Hematopoietic multipotent progenitor cell treated with erythropoietin and hydrocortisone succinate and interleukin-3 and kit ligand, for 15 days (in vitro differentiated cells): ENCODE measurements at places on chromosomes 7 and 10.
A peak's percentile ranks its signal among the peaks of the same experiment; 100 is the strongest.

DNA sequence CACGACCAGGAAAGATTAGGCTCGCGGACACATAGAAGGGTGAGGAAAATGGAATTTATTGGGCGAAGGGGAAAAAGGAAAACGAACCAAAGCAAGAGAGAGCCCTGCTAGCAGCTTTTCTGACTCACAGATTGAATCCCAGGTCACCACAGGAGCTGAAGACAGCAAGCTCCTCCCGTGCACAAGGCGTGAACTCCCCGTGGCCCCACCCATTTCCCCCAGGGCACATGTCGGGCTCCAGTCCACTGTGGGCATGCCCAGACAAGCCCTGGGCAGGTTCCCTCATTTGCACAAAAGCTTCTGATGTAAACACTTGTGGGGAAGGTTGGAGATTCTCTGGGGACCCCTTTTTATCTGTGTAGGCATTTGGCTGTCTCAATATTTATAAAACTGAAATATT is 582.4 kb downstream of the SUGCT start:
- DNase-seq: no peak

DNA sequence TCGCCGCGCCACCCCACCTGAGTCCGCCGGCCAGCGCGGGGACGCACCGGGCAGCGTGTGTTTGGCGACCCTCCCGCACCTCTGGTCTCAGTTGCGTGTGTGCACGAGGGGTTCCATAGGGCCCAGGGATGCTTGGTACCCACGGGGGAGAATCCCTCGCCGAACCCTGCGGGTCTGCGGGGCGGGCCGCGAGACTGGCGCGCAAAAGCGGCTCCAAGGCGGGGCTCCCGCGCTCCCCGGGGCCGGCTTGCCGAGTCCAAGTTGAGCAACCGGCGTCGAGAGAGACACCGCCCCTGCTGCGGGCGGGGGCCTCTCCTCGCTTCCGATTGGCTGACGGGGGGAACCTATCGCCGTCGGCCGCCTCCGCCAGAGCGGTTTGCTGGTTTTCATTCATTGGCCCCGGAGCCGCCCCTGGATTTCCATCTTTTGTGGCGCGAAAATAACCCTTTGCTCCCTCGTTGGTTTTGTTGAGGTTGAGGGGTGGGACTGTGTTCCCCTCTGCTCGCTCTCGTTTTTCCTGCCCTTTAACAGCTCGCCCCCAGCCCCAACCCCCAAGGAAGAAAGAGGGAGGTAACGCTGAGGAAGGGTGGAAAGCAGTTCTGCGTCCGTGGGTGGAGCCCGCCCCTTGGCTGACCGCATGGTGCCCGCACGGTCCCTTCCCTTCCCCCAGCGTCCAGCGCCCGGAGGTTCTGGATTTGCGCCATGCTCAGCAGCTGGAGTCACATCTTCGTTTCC is 4.0 kb upstream of the IGF2BP3 start:
- peak; percentile 84 for DNase-seq

DNA sequence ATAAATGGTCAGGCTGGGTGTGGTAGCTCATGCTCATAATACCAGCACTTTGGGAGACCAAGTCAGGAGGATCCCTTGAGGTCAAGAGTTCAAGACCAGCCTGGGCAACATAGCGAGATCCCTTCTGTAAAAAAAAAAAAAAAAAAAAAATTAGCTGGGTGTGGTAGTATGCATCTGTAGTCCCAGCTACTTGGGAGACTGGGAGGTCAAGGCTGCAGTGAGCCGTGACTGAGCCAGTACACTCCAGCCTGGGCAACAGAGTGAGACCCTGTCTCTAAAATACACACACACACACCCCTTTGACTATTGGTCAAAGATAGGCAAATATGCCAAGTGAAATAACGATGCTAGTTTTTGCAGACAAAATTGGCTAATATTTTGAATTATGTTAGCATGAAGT is 80.6 kb downstream of the IGF2BP3 start:
- no peak for DNase-seq

- DNase-seq: peak; percentile 53
Measured at GRCh38 chr10:17257466-17258321, 29.7 kb downstream of the VIM start.

GRCh38 chr7:99312316-99313203 is 13.1 kb upstream of the ARPC1A start:
- peak; percentile 74 for DNase-seq

- no peak for DNase-seq
Measured at GRCh38 chr7:101606498-101606923, 22.6 kb downstream of the MYL10 start.

DNA sequence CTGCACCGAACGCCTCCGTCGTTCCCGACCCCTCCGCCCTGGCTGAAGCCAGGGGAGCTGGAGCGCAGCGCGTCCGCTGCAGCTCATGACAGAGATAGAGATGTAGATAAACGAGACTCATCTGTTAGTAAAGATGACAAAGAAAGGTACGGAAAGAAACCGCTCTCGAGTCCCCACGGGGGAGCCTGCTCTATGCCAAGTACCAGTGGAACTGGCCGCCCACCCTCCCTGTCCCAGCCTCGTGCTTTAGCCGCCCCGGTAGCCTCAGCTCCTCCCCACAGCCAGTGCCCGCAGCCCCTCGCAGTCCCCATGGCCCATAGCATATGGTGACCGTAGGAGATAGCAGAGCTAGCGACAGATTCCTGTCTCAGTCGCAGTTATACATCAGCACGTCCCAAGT is 344.7 kb upstream of the GALNT17 start:
- no peak for DNase-seq

- DNase-seq: no peak
Measured at GRCh38 chr7:49800031-49800430, 26.6 kb downstream of the VWC2 start.

DNA sequence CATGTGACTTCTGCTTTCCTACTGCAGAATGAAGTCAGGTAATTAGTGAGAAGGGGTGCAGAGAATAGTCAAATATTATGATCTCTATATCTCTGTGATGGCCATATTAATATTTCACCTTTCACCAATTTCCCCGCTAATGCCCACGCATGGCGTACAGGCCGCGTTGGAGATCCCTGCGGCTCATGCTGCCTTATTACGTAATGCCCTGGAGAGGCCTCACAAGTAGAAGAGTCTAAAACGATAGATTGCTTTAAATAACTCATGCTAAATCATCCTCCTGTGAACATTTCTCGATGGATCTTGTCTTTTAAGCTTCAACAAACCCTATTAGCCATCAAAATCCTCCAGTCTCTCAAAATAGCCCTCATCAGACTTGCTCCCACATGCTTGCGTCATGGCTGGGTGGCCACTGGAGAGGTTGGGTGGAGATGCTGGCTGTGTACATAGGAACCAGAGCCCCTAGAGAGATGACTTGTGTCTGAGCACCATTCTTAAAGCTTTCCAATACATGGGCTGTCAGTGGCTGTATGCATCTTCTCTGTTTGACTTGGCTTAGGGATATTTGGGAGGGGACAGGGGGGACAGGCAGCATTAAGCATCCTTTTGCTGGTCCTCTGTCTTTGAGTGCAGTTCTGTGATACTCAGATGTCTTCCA is 79.5 kb upstream of the INSYN2A start:
- DNase-seq: no peak

DNA sequence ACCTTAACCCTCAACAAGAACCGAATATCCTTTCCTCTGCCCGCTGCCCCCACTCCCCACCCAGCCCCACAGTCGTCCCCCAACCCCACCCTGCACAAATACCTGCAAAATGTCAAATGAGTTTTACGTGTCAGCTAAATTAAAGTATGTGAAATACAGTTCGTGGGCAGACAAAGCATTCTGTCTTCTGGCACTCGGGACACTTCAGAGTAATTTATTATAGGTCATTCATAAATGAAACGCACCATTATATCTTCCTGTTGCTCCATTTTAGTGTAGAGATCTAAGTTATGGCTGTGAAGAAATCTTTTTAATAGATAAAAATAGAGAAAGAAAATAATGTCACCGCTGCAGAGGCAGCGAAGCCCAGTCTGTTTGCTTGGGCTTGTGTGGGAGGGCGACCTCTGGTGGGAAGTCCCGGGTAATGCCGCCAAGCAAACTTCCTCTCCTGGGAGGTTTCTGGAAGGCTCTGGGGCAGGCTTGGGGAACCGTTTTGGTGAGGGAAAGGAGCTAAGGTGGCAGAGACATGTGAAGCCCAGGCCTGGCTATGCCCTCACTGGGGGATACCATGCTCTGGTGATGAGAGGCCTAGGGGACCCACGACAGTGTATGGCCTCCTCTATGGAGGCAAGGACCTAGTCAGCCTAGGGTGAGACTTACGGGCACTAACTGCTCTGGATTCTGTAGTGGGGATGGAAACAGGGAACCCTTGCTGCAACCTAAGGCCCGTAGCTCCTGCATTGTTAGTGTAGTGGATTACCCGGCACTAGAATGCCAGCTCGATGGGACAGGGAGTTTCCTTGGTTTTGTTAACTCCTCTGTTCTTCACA is 604.9 kb downstream of the LRMDA start:
- DNase-seq: peak; percentile 19

GRCh38 chr7:24827027-24827426 is 69.8 kb upstream of the GSDME start:
- DNase-seq: no peak

- DNase-seq: no peak
Measured at GRCh38 chr10:19874791-19875190, 58.6 kb downstream of the PLXDC2 start.

GRCh38 chr7:92843034-92843760 is 6.8 kb upstream of the CDK6 start:
- DNase-seq: no peak

DNA sequence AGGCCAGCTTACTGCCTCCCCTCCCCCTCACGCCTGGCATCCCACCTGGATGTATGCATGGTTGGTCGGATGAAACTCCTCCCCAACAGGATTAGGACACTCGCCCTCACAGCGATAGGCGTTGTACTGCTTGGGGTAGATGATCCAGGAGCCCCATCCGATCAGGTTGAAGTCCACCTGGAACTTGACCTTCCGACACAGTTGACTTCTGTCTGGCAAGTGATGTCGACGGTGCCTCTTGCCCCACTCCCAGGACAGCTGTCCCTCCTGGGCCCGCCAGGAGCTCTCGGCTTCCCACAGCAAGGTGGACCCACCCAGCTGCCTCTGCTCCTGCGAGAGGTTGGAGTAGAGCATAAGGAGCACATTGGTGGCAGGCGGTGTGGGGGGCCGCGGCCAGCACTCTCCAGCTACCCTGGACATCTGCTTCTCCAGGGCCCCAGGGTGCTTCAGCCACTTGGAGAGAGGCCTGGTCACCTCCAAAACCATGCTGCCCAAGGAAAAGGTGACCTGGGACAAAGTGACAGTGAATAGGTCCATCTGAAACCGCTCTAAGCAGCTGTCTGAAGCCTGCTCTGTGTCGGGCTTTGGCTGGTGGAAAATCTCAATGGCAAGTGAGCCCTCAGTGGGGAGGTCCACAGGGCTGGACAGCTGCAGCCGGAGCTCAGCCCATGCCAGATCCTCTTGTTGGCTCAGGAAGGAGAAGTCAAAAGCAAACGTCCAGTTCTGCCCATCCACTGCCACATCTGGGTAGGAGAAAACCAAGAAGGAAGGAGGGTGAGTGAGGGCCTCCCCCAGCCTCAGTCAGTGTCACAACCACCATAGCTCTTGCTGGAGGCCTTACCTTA is 6.0 kb downstream of the NODAL start:
- DNase-seq: no peak

DNA sequence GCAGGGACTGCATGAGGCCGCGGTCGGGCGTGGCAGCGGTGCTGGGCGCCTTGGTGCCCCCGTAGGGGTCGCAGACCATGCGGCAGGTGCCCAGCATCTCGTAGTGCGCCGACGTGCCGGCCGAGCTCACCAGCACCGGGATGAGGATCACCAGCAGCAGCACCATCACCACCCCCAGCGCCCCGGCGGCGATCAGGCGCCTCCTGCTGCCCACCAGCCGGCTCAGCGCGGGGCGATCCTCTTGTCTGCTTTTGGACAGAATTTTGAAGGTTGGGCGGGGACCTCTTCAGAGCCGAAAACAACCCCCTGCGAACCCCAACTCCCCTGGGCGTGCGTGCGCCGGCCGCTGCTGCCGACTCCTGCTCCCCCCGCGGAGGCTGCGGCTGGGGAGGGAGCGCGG is 779 bp downstream of the C1QL3 start:
- no peak for DNase-seq

- DNase-seq: no peak
Measured at GRCh38 chr10:6579904-6580278, at the start of gene PRKCQ. Gene PRKCQ, minus strand, starts transcription at chr10:6580276. Its CDS starts 65,141 bp downstream, at chr10:6515135.

DNA sequence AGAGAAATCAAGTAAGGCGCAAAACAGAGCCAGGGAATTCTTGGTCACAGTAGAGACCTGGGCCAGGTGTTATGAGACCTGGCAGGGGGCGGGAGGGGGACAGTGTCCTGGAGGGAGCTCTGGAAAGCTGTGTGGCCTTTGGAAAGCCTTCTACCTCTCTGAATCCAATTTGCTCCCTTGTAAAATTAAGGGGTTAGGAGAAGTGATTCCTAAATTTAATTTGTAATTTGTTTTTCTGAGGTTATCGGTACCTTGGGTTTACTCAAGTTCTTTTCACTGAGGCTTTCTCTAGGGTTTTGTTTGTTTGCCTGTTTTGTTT is 920.8 kb downstream of the TYW1 start:
- DNase-seq: no peak

DNA sequence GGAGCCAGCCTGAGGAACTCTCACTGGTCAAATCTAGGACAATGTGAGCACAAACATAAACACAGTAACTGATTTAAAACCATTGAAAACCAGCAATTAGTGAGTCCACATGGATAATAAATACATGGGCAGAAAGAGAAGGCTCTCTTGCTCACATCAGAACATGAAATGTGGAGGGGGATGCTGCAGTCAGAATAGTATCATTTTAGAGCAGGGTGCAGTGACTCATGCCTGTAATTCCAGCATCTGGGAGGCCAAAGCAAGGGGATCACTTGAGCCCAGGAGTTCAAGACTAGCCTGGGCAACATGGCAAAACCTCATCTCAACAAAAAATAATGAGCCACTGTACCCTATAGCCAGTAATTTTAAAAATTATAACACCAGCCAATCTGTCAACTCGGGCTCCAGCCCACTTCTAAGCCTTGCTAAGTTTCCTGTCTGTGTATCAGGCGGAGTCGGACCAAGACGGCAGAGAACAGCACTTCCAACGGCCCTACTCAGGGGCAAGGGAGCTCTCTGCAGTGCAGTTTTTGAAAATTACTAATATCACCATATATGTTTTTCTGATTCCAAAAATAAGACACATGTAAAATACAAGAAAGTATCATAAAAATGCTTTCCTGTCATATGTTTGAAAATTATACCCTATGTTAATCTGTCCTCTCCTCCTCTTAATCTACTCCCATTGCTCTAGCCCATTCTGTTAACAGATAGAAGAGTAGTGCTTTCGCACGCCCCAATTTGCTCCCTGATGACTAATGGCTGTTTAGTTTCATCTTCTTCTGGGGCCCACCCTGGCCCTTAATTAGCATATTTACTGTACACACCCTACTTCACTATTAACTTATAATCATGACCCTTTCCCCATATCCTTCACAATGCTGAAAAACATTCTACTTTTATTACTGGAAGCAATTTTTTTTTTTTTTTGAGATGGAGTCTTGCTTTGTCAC is 17.1 kb downstream of the URGCP start:
- peak; percentile 68 for DNase-seq

GRCh38 chr7:88686468-88687229 is 72.9 kb upstream of the ZNF804B start:
- no peak for DNase-seq

GRCh38 chr7:10998996-10999757 is 25.5 kb downstream of the PHF14 start:
- DNase-seq: no peak
